ENCODE measurements at places on chromosomes 2 and 18.

- no peak overlapping the region for H3K4me3 ChIP-seq
- no peak overlapping the region for H3K27ac ChIP-seq
- H3K4me1 ChIP-seq: no peaks in the 10 kb centered on the region
- H3K36me3 ChIP-seq: peaks cover 7% of the 10 kb centered on the region
Measured at GRCh38 chr2:202778217-202778616, 93.3 kb downstream of the ICA1L start.

- H3K36me3 ChIP-seq: no peaks in the 10 kb centered on the region
- H3K27me3 ChIP-seq: no peaks in the 10 kb centered on the region
- H3K4me3 ChIP-seq: no peak overlapping the region
- H3K4me1 ChIP-seq: no peaks in the 10 kb centered on the region
- DNase-seq: no peak
Measured at GRCh38 chr2:143397884-143398614, 268.8 kb downstream of the ARHGAP15 start.

- H3K4me3 ChIP-seq: no peak overlapping the region
- H3K36me3 ChIP-seq: no peaks in the 10 kb centered on the region
- H3K27me3 ChIP-seq: no peaks in the 10 kb centered on the region
- no peak overlapping the region for H3K27ac ChIP-seq
Measured at GRCh38 chr2:223475901-223476300, 126.3 kb downstream of the SCG2 start.

DNA sequence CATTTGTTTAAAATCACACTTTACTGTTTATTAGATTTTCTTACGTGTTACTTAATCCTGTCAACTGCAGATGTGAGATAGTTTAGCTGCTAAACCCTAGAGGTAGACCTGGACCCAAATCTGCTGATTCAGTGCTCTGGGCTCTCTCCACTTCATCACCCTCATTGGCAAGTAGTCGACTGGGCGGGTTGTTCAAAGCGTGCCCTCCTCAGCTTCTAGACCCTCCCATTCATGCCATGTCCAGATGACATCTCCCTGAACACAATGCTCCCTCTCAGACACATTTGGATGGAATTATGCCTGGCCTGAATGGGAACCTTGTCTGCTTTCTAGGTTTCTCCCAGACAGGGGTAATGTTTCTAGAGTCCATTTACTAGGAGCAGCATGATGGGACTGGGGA, 43.7 kb downstream of the RPIA start:
- no peak for DNase-seq

DNA sequence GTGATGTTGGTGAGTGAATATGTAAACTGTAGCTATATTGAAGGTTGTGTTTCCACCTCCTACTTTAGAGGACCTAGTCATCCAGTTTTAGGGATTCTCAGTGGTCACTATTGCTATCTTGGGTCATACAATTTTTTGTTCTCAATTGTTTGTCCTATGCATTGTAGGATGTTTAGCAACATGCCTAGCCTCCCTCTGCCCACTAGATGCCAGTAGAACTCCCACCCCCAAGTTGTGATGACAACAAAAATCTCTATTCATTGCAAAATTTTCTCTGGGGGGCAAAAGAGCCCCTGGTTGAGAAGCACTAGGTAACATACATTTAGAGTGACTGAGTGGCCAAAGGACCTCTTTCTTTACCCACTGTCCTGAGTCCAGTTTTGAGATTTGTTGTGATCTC, 87.3 kb downstream of the LRRTM4 start:
- H3K36me3 ChIP-seq: no peaks in the 10 kb centered on the region
- H3K27me3 ChIP-seq: no peaks in the 10 kb centered on the region
- no peak overlapping the region for H3K27ac ChIP-seq
- DNase-seq: no peak
- no peaks in the 10 kb centered on the region for H3K4me1 ChIP-seq

DNA sequence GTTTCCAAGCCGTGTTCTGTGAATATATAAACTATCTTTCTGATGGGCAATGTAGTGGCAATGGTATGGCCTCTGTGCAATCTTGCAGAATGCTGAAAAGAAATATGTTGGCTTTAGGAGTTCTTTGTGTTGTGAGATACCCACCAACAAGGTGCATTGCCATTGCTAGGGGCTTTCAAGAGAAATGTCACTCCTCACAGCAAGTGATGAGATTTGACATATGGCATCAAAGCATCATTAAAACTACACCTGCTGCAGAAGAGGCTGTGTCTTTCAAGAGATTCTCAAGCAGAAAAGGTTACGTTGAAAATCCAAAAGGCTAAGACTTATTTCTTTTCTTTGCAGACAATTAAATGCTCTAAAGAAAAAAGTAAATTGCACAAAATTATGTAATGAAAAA, 1110.8 kb downstream of the CBLN2 start:
- no peak for DNase-seq
- H3K4me1 ChIP-seq: no peaks in the 10 kb centered on the region
- H3K27me3 ChIP-seq: no peaks in the 10 kb centered on the region
- H3K4me3 ChIP-seq: no peak overlapping the region
- H3K27ac ChIP-seq: no peak overlapping the region
- no peaks in the 10 kb centered on the region for H3K36me3 ChIP-seq

GRCh38 chr2:45746888-45747287, 95.4 kb downstream of the PRKCE start:
- H3K4me3 ChIP-seq: no peak overlapping the region
- no peak overlapping the region for H3K27ac ChIP-seq
- DNase-seq: no peak
- no peaks in the 10 kb centered on the region for H3K27me3 ChIP-seq
- no peaks in the 10 kb centered on the region for H3K4me1 ChIP-seq

- no peaks in the 10 kb centered on the region for H3K27me3 ChIP-seq
- no peaks in the 10 kb centered on the region for H3K4me1 ChIP-seq
- H3K27ac ChIP-seq: no peak overlapping the region
Measured at GRCh38 chr2:239154971-239155805, 245.6 kb downstream of the HDAC4 start.

DNA sequence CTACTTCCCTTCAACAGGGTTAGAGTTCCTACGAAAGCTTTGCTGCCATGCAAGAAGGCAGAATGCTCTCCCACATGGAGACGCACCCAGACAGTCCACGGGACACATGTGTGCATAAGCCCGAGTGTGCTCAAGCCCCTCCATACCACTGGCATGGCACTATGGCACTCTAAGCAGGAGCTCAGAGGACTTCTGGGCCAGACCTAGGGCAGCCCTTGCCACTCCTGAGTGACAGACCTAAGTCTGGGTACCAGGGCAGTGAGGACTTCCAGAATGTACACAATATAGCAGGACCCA, 11.4 kb upstream of the ARID5A start:
- H3K4me1 ChIP-seq: no peaks in the 10 kb centered on the region
- H3K27me3 ChIP-seq: no peaks in the 10 kb centered on the region
- no peak overlapping the region for H3K4me3 ChIP-seq
- H3K36me3 ChIP-seq: no peaks in the 10 kb centered on the region
- no peak overlapping the region for H3K27ac ChIP-seq

DNA sequence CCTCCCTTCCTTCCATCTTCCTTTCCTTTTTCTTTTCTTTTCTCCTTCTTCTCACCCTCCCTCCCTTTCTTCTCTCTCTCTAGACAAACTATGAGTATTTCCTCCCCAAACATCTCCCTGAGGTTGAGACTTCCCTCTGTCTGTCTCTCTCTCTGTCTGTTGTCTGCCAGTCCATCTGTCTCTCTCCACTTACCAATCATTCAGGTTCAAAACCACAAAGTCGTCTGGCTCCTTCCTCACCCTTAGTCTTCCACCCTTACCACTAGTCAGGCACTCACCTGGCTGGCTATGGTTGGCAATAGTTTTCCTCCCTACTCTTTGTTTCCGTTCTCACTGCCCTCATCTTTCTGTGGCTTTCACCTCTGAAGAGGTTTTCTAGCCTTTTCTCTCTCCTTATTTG, 12.9 kb downstream of the CCL20 start:
- no peak overlapping the region for H3K27ac ChIP-seq
- DNase-seq: no peak
- H3K4me3 ChIP-seq: no peak overlapping the region
- H3K36me3 ChIP-seq: no peaks in the 10 kb centered on the region
- H3K4me1 ChIP-seq: no peaks in the 10 kb centered on the region
- no peaks in the 10 kb centered on the region for H3K27me3 ChIP-seq

GRCh38 chr2:105368759-105369408, 30.0 kb downstream of the FHL2 start:
- no peak for DNase-seq
- no peak overlapping the region for H3K27ac ChIP-seq
- H3K4me1 ChIP-seq: no peaks in the 10 kb centered on the region
- H3K4me3 ChIP-seq: no peak overlapping the region

- no peaks in the 10 kb centered on the region for H3K27me3 ChIP-seq
- H3K4me3 ChIP-seq: no peak overlapping the region
- no peaks in the 10 kb centered on the region for H3K36me3 ChIP-seq
Measured at GRCh38 chr2:217959723-217960122, 43.1 kb downstream of the TNS1 start.

- H3K4me3 ChIP-seq: no peak overlapping the region
- H3K27me3 ChIP-seq: no peaks in the 10 kb centered on the region
- H3K36me3 ChIP-seq: no peaks in the 10 kb centered on the region
- no peak for DNase-seq
- H3K4me1 ChIP-seq: no peaks in the 10 kb centered on the region
Measured at GRCh38 chr2:2849464-2850217, 518.6 kb upstream of the MYT1L start.

DNA sequence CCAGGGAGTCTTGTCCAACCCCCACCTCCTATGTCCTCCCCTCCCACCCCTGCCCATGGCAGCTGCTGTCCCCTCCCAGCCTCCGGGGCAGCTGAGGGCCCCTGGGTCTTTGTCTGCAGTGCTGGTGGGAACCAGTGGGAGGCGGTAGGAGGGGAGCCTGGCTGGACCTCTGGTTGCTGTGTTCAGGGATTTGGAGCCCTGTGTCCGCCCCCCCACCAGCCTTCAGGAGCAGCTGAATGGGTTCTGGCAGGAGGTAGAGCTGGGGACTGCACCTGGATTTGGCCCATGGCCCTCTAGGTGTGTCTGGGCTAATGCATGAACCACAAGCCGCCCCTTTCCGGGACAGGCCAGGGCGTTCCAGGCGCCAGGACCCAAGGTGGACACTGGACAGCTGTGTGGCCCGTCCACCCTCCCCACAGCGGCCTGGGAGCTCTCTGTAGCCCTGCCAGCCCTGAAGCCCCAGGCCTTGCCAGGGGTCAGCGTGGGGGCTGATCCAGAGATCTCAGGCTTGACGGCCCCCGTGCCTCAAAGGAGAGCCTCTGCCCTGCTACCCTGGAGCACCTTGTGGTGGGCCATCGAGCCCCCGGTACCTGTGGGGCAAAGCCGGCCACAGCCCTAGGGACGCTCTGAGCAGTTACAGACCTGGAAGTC, 25.4 kb downstream of the GPC1 start:
- no peaks in the 10 kb centered on the region for H3K4me1 ChIP-seq
- no peak for DNase-seq
- H3K27ac ChIP-seq: no peak overlapping the region
- no peak overlapping the region for H3K4me3 ChIP-seq
- H3K36me3 ChIP-seq: peaks cover 6% of the 10 kb centered on the region

DNA sequence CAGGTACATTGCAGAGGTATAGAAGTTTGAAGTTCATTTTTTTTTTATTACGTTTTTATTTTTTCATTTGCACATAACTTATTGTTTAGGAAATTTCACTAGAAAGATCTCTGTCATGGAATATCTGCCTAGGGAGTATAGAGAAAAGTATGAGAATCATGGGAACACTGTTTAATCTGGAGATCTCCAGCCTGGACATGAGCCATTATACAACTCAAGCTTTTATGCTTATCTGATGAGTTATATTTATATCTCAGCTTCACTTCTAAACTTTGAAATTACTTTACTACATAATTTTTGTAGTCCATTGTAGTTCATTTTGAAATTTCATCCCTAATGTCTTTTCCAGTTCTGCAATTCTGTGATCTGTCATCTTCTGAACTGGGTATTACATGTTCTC, 515.6 kb downstream of the ERBB4 start:
- no peak overlapping the region for H3K27ac ChIP-seq
- H3K36me3 ChIP-seq: no peaks in the 10 kb centered on the region
- H3K4me1 ChIP-seq: no peaks in the 10 kb centered on the region
- H3K4me3 ChIP-seq: no peak overlapping the region
- H3K27me3 ChIP-seq: no peaks in the 10 kb centered on the region

GRCh38 chr2:152407204-152407721, 72.3 kb downstream of the FMNL2 start:
- H3K4me1 ChIP-seq: peaks cover 16% of the 10 kb centered on the region
- H3K27me3 ChIP-seq: no peaks in the 10 kb centered on the region
- no peaks in the 10 kb centered on the region for H3K36me3 ChIP-seq
- H3K27ac ChIP-seq: peak overlapping the region; percentile 5
- H3K4me3 ChIP-seq: no peak overlapping the region
- DNase-seq: peak; percentile 52

GRCh38 chr2:187819624-187820023, 265.4 kb upstream of the TFPI start:
- DNase-seq: no peak
- no peak overlapping the region for H3K27ac ChIP-seq
- H3K4me3 ChIP-seq: no peak overlapping the region
- no peaks in the 10 kb centered on the region for H3K4me1 ChIP-seq
- H3K27me3 ChIP-seq: no peaks in the 10 kb centered on the region
- H3K36me3 ChIP-seq: no peaks in the 10 kb centered on the region

DNA sequence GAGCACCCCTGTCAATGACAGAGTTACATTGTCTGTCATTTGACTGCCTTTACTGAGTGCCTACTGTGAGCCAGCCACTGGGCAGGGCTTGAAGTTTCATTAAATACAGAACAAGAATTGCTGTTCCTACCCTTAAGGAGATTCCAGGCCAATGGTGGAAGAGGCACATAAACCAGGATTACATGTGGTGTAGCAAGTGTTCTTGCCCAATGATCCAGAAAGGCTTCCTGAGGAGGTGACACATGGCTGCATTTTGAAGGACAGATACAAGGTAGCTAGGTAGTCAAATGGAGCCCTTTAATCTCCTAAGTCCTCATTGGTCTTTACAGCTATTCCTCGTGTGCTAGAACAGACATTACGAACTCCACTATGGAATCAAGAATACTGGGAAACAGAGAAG, 312.7 kb downstream of the ETAA1 start:
- no peak for DNase-seq
- H3K4me1 ChIP-seq: no peaks in the 10 kb centered on the region
- no peak overlapping the region for H3K4me3 ChIP-seq
- no peaks in the 10 kb centered on the region for H3K27me3 ChIP-seq

DNA sequence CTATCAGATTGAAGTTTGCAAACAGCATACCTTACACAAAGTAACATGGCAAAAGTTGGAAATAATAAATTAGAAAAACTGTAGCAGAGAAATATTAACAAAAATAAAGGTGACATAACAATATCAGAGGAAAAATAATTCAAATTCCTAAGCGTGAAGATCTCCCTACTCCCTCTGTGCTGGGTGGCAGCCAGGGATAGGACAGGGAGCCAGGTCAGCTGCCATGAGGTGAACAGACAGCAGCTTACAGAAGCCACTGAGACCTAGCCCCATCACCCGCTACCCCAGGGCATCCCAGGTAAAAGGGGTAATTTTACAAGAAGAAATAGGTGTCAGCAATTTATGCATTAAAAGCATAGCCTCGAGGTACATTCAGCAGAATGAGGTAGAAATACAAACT, 423.8 kb upstream of the HS6ST1 start:
- no peaks in the 10 kb centered on the region for H3K36me3 ChIP-seq
- DNase-seq: no peak
- no peaks in the 10 kb centered on the region for H3K27me3 ChIP-seq
- H3K4me1 ChIP-seq: no peaks in the 10 kb centered on the region

DNA sequence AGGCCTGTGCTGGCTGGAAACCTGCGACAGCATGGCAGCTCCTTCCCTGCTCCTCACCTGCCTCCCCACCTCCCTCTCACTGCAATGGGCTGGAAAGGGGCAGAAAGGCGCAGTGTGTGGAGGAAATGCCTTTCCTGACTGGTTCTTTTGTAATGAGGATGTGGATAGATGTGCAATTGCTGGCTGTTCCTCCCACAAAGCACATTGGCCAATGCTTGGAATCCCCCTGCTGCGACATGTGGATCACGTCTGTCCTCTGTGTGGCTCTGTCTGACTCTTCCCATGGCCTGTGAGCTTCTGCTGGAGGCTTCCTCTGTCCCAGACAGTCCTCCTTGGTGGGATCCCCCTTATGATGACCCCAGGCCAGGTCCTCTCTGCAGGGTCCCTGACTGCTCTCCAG, 172.5 kb downstream of the NCK2 start:
- no peak overlapping the region for H3K4me3 ChIP-seq
- H3K4me1 ChIP-seq: no peaks in the 10 kb centered on the region
- H3K27ac ChIP-seq: no peak overlapping the region

Data from kidney (tissue), 22 donors.